Right renal pelvis (tissue), 4 donors: ENCODE measurements at places on chromosomes 13 and 19.

GRCh38 chr13:105991131-105991530 lies 544.3 kb downstream of the EFNB2 start:
- DNase-seq, result no peak

GRCh38 chr13:32515246-32515645 lies 23.3 kb downstream of the N4BP2L2 start:
- no peak for DNase-seq

DNA sequence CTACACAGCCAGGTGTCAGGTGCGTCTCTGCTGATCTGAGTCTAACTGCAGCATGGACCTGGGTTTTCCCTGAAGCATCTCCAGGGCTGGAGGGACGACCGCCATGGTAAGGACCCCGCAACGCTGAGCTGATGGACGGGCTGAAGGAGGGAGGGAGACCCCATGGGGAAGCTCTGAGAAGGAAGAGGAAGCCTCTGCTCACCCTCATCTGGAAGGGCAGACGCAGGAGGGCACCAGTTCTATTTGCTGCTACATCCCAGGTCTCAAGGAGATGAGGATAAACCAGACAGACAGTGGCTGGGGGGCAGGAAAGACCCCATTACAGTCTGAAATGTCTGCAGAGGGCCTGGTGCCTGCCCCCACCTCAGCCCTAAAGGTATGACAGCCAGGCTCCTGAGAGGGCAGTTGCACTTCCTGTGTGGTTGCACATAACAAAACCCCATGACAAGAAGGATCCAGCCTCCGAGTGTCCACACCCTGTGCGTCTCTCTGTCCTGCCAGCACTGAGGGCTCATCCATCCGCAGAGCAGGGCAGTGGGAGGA lies at the start of gene LILRA2:
TSS of gene LILRA2 (plus strand) at position 461 of the 543 bp plus-strand sequence. CDS start 89 bp downstream, outside the sequence.
- DNase-seq, result no peak

GRCh38 chr13:26019881-26020870 lies 31.6 kb downstream of the SHISA2 start:
- DNase-seq, result no peak

DNA sequence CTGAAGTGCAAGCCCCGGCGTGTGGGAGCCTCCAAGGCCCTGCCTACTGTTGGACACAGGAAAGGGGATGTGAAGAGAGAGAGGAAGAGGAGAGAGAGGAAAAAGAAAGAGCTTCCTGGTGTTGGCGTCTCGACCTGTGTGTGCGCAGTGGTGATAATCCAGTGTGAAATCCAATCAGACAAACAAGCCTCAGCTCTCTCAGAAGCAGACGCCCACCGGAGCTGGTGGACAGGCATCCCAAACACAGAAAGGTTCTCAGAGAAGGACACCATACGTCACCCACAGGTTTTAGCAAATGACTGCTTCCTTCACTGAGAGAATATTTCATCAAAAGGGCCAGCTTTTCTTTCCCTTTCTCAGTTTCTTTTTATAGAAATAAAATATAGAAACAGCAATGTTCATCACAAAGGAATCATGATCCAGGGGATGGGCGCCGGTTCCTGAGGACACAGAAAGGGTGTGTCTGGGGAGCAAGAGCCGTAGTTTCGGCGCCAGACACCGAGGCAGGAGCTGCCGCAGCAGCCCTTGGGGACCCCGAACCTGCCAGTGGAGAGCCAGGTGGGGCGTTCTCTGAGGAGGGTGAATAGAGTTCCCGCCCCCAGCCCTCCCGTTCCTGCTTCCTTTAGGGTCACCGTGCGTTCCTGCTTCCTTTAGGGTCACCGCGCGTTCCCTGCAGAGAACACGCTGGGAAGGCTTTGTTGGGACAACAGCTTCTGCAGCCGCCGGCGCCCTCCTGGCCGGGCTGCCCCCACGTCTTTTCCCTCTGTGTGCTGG lies 145.8 kb upstream of the SOX1 start:
- DNase-seq, result no peak

- DNase-seq, result no peak
These were observed 7.3 kb upstream of the KCTD4 start for GRCh38 chr13:45208132-45208531.

- DNase-seq, result no peak
These were observed 350.7 kb downstream of the LMO7 start for GRCh38 chr13:75986818-75987217.

DNA sequence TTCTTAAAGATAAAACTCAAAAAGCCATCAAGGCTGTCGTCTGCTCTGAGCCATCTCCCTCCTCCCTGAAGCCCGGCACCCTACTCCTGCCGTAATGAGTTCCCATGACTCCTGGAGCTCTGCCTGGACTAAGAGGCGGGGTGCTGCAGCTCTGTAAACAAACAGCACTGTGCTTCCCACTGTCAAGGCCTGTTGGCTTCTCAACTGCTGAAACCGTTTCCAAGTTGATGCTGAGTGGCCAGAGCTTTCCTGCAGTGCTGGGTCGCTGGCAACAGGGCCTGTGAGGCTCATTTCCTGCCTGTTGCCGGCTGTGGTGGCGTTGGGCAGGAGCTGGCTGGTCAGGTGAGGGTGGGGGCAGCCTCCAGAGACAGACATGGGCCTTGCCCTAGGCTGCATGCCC lies 26.7 kb upstream of the ISYNA1 start:
- DNase-seq, result no peak

DNA sequence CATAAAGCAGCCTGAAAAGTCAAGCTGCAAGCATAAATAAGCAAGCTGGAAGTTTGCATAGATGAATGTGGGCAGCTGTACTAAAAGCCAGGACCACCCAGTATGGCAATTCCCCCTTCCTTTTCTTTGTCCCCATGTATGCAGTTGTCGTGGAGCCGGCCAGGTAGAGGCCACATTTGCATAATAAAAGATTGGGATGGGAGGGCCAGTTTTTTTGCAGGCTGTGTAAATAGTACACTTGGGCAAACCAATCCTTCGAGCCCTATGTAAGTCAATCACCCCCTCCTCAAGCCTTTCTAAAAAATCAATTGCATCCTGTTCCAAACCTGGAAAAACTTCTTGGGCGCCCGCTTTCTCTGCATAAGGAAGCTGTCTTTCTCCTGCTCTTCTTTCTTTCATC lies 13.1 kb upstream of the ZNF99 start:
- no peak for DNase-seq

- DNase-seq, result no peak
These were observed 31.1 kb downstream of the DNM2 start for GRCh38 chr19:10748927-10749434.

GRCh38 chr19:23116802-23117571 lies at the start of gene ZNF730:
Gene ZNF730, plus strand, starts transcription at chr19:23117025. Its CDS starts 149 bp downstream, at chr19:23117174.
- DNase-seq, result peak; percentile 66

DNA sequence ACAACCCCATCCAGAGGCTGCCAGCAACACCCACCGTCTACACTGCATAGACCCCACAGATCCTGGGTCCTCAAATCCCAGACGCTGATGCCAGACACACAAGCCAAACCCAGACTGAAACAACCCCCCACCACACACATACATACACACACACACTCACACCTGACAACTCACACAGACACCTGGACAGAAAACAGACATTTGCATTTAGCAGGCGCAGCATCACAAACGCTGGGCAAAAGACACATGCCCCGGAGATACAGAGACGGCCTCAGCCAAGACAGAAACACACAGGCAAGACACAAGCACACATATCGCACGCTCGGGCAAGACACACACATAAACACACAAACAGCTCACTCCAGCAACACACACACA lies 1.3 kb downstream of the BBC3 start:
- DNase-seq, result no peak

GRCh38 chr13:79404361-79404760 lies 1.7 kb downstream of the RBM26 start:
- DNase-seq, result no peak

DNA sequence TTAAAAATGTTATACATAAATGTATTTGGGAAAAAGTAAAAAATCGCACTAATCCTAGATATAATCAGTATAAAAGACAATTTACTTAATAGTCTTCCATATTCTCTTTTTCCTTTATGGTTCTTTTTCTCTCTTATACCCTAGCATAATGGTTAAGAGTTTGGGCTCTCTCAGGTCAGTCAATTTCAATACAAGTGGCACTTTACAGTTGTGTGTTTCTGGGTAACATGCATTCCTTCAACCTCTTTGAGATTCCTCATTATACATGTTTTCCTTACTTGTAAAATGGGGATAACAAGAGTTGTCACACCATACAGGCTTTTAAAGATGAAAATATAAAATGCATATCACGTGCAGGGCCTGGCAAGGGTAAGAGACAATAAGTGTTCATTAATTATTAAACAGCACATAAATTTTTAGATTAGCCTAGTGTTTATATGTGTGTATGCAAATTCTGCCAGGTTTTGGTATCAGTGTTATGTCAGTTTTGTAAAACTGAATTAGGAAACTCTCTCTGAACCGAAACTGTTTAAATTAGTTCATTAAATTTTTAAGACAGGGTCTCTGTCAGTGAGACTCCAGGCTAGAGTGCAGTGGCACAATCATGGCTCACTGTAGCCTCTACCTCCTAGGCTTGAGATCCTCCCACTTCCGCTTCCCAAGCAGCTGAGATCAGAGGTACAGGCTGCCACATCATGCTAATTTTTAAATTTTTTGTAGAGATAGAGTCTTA lies 49.8 kb downstream of the ELF1 start:
- DNase-seq, result no peak

- no peak for DNase-seq
These were observed 23.7 kb downstream of the ZNF175 start for GRCh38 chr19:51594774-51595109.

GRCh38 chr19:6862673-6863078 lies 24.7 kb upstream of the ADGRE1 start:
- peak; percentile 65 for DNase-seq

GRCh38 chr19:46621191-46622117 lies 3.4 kb downstream of the PTGIR start:
- DNase-seq, result no peak

- no peak for DNase-seq
These were observed 1054.4 kb upstream of the SPRY2 start for GRCh38 chr13:81395368-81395767.

- no peak for DNase-seq
These were observed 20.1 kb downstream of the PCCA start for GRCh38 chr13:100108913-100109507.

- DNase-seq, result no peak
These were observed 11.4 kb downstream of the FCHO1 start for GRCh38 chr19:17762505-17763229.

DNA sequence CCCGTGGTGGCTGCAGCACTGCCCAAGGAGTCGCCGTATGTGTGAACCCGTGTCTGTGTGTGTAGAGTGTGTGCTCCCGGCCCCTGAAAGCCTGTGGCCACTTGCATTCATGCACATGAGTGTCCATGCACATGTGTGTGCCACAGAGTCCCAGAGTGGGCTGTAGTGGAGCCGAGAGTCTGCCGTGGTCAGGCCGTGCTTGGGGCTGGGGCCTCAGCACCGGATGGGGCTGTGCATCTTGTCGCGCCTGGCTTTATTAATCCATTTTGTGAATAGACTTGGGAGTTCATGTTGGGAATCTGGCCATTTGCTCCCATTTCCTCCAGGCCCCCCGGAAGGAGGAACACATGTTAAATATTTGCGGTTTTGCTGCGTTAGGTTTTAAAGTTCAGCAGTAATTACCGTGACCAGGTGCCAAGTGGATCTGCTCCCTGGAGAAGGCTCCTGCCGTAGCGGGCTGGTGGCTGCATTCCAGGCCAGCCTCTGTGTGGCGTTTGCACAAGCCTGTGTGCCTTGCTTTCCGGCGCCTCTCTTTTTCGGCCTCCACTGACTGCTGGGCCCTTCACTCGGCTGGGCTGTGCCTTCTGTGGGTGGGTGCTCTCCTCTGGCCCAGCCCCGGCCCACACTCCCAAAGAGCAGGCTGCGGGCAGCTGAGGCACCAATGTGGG lies 69.2 kb upstream of the KCTD15 start:
- no peak for DNase-seq

- no peak for DNase-seq
These were observed 11.2 kb upstream of the KLF12 start for GRCh38 chr13:74145249-74145975.

DNA sequence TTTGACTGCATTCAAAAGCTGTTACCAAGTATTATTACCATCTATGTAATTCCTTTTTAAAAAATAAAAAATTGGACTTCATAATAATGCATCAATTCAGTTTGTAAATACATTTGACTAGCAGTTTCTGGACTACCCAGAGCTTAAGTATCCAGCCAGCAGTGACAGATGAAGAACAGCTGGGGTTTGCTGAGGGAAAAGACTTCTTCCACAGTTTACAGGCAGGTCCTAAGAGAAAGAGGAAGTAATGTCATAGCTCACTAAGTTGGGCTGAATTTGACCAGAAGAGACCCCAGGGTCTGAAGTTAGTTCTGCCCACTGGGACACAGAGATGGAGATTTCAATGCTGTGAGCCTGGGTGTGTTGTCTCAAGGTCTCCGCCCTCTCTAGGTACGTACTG lies 96.4 kb downstream of the MBNL2 start:
- no peak for DNase-seq

GRCh38 chr13:41311406-41312175 lies 524 bp downstream of the NAA16 start:
- DNase-seq, result peak; percentile 23

DNA sequence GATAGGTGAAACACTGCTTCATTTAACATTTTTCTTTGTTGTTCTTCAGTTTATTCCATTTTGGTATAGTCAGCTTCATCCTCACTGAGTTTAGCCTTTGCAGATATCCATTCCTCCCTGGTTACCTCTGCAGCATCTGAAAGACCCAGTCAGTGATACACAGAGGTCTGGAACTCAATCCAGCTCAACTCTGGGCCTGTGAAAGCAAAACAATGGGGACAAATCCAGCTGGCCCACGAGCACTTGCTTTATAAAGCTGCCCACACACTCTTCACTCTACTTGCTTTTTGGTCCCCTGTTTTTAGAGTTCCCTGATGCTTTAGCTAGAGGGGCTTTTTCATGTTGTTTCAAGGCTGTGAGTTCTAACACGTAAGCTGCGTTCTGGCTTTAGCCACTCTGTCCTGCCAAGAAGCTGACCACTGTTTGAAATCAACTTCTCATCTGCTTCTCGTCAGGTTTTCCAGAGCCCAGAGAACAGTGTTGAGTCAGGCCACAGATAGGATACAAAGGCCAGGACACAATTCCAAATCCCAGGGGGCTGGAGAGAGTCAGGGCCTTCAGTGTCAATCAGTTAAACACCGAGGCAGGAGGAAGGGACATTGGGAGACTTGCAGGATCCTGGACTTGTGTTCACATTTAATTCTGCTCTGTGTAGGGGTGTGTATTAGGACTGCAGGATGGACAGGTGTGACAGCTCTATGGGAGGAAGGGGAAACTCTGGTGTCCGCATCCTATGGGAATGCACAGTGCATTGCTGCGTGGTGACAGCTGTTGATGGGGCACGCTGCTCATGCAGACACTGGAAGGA lies 83.5 kb upstream of the RNF113B start:
- DNase-seq, result no peak

DNA sequence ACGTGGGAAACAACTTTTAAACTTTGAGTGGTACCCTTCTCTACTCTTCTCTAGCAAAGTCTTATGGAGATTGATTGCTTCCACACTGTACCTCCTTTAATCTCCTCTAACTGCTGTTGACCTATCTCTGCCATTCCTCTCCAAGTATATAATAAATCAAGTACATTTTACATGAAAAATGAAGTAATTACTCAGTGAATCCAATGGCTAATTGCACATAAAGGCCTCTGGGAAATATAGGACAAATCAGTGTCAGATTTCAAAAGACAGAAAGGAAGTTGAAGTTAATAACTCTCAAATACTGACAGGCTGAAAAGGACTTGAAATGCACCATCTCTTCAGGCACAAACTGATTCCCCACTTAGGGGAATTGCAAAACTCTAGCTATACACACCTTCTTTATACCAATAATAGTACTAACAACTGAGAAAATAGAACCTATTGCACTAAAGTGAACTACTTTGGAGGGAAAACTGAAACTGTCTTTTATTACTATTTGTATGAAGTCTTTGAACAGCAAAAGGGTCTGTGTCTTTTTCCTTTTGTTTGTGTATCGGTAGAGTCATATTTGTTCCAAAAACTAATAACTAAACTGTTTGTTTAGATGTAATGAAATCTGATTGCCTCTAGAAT lies 701.1 kb downstream of the PCDH9 start:
- DNase-seq, result peak; percentile 12
